Activated CD8-positive, alpha-beta memory T cell treated with anti-CD3 and anti-CD28 coated beads for 24 hours (primary cell): ENCODE measurements at places on chromosomes 12 and 14.

- DNase-seq: no peak
These were observed 7.3 kb upstream of the FAM222A start for GRCh38 chr12:109706398-109706746.

GRCh38 chr14:100777818-100778525 lies 47.9 kb upstream of the MEG3 start:
- peak; percentile 9 for DNase-seq

DNA sequence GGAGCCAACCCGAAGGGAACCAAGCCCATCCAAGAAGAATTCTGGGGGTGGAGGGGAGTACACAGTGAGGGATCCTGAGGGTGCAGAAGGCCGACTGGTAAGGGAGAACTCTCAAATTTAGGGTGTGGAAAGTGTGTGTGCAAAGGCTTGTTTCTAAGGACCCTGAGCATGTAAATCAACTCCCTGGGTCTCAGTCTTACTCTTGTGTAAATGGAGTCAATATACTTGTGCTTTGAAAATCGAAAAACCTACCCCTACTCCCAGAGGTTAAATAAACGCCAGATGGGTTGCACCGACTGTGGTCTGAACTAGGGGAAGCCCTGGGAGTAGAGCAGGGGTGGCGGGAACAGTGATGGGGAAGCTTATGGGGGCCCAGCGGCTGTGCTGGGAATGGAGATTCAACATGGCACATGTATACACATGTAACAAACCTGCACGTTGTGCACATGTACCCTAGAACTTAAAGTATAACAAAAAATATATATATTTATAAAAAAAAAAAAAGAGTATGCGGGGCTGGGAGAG lies 6.0 kb downstream of the B4GALNT1 start:
- DNase-seq: peak; percentile 42

DNA sequence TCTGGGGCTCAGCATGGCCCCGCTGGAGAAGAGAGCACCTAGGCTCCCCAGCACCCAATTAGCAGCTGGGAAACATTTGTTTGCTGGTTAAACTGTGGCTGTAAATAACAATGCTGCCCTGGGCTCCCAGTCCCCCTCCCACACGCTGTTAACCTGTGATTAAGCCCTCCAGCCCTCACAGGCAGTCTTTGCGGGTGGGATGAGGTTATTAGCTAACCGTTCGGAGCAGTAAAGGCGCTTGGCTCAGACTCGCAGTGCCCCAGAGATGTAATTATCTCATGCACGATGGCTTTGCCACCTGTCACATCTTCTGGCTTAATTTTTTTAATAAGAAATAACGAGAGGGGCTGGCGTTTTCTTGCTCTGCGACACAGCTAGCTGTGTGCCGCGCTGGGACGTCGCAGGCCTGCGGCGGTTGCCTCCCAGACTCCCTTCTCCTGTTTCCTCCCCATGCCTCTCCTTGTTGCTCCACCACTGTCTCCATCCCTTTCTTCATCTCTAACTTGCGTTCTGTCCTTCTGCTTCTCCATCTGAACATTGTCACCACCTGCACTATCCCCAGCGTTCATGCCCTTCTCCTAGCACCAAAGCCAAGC lies 239.2 kb upstream of the FKBP4 start:
- DNase-seq: no peak

DNA sequence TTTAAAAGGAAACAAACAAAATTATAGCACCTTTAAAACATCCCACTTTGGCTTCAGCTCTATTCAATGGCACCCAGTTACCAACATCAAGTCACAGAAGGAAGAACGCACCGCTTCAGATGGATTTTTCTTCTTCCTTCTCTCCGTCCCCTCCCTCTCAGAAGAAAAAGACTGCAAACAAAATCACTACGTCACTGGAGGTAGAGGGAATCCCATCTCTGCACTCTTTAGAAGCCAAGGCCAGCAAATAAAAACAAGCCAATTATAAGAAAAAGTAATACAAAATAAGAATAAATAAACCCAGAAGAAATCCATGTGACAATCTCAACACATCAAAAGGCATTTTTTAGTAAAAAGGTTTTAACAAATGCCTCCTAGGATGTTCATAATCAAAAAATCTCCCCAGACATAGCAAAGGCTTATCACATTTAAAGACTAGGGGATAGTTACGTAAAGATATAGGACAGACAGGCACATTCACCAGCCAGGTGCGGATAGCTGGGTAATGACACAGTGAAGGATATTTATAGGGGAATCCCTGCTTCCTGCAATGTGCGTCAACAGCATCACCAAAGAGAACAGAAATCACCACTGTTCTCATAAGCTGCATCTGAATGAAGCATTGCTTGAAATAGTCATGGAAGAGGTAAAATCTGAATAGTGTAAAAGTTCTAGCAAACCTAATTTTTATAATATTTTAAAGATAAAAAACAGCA lies 89.4 kb downstream of the R3HDM2 start:
- DNase-seq: no peak

DNA sequence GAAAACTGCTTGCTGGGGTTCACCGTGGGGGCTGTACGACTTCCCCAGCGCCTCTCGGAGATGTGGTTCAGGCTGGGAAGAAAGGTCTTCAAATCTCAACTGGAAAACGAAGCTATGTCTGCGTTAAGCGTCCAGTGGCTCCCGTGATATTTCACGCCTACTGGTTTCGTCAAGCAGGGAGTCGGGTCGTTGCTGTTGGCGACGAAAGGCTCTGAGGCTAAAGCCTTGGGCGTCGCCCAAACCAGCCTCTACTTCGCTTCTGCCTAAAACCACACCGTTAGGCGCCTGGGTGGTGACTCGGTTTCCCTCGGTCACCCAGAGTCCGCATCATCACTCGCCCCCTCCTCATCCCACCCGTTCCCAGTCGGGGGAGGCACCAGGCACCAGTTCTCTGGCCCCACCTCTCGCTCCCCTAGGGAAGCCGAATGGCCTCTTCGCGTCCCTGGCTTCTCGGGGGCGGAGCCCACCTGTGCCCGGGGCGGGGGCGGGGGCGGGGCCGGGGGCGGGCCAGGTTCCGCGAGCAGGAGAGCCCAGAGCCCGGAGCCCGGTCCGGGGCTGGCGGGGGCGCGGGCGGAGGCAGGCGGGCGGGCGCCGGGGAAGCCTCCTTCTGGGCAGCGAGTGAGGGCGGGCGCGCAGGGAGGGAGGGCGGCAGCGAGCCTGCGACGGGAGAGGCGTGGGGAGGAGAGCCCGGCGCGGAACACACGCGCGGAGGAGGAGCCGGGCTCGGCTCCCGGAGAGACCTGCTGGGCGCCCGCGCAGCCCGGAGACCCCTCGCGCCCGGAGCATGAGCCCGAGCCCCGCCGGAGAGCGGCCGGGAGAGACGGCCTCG lies at the start of gene B4GALNT3:
B4GALNT3 (plus strand) TSS at position 510 of the 829 bp plus-strand sequence. CDS start 438 bp downstream, outside the sequence.
- peak; percentile 75 for DNase-seq

- no peak for DNase-seq
These were observed 46.1 kb upstream of the SYT1 start for GRCh38 chr12:78818487-78818886.

DNA sequence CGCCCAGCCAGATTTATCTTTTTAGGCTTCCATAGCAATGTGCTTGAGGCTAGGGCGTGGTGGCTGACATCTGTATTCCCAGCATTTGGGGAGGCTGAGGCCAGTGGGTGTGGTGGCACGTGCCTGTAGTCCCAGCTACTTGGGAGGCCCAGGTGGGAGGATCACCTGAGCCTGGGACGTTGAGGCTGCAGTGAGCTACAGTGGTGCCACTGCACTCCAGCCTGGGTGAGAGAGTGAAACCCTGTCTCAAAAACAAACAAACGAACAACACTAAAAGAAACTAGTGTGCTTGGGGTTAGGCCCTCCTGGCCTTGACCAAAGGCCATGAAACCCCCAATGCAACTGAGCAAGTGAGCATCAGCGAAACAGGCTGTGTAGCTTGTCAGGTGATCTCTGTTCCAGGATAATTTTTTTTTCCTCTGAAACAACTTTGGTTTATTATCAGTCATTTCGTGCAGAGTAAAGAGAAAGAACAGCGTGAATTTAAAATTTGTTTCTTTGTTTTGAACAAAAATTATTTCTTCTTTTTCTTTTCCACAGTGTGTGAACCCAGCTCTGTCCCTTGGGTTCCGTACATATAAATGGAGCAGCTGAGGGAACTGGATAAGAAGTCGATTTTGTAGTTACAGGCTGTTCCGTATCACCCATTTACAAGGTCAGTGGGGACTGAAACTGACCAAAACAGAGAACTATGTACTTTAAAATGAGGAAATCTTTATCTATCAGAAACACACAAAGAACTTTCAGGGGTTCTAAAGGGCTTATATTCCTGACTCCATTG lies 8.8 kb upstream of the TUBA1C start:
- DNase-seq: no peak

GRCh38 chr12:52086944-52087835 lies 7.7 kb downstream of the SMIM41 start:
- DNase-seq: no peak

- DNase-seq: no peak
These were observed 30.4 kb downstream of the CHST11 start for GRCh38 chr12:104486943-104487819.

GRCh38 chr12:132806857-132807256 lies 21.8 kb downstream of the GOLGA3 start:
- DNase-seq: peak; percentile 71

DNA sequence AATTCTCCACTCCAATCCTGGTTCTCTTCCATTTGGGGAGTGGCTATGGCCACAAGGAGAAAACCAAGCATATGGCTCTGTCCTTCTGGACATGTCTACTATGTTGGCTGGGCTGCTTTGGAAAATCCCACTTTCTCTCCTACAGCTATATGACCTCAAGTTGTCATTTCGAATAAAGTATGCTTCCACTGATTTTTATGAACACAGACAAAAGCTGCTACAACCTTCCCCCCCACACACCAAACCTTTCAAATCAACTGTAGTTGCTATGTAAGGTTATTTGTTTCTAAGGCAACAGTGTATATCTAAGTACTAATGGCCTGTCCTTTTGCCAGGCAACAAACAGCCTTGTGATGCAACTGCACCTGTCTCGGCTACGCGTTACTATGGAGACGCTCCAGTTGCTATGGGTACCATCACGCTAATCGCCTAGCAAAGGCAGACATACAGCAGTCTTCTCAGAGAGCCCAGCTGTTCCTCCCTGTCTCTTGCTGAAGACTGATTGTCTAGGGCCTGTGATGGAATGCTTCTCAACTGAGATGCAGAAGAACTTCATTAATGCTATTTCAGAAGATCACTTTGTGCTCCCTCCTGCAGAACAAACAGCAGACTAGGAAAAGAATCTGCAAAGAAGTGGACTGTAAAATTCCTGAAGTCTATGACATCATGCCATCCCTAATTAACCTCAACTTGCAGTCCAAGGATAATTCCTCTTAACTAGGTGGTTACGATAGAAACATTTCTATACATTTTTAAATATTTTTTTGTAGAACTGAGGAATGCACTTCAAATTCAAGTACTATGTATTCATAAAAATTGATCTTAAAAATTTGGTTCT lies 67.6 kb downstream of the FOXN3 start:
- no peak for DNase-seq

GRCh38 chr14:20610002-20610765 lies 19.0 kb upstream of the RNASE12 start:
- peak; percentile 94 for DNase-seq

GRCh38 chr14:103225062-103225461 lies 101.8 kb downstream of the TNFAIP2 start:
- DNase-seq: no peak

DNA sequence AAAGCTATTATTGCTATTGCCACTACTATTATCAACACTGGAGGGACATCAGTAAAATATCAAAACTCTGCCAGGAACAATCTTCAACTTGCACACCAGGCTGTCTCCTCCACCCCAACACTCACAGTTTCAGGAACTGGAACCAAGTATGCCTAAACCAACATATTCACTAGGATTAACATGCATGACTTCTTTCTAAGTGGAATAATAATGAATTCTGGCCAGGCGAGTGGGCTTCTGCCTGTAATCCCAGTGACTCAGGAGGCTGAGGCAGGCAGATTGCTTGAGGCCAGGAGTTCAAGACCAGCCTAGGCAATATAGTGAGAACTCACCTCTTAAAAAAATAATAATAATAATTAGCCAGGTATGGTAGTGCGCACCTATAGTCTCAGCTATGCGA lies 58.1 kb downstream of the TBX5 start:
- no peak for DNase-seq

DNA sequence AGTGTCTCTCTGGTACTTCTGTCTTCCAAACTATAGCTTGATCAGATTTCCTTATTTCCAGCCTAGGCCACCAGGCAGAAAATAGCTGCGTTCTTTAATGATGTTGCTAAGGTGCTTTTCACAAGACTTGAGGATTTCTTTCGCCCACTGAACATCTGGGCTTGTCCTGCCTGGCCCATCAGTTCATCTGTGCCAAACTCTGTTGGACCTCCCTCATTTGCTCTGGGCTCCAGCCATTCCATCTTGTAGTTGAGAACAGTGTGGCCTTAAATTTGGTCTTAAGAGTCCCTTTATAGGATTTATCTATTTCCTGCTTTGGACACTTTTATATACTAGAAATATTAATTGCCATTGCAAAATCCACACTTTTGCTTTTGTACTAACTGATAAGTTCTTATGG lies 109.6 kb downstream of the TTLL5 start:
- no peak for DNase-seq

DNA sequence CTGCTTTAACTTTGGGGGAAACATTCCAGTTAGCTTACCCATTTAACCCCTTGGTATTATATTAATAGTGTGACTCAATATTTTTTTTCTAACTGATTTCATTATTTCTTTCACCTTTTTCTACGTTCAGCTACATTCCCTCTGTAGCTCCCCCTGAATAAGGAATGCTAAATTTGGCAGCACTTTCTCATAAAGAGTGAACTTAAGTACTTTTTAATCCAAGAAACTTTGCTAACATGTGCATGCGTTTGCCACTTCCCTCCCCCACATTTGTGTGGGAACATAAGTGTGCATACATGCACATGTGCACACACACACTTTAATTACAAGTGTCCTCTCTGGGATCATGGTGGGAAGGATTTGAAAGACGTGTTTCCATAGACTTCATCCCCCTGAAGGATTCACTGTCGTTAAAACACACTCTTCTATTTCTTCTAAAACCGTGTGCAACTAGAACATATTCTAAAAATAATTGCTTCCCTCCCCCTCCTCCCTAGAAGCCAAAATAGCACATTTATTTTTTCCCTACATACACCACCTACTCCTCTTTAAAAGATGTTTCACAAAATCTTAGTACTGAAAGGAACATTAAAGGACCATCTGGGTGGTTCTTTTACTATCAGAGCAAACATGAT lies 142.6 kb downstream of the PPM1H start:
- no peak for DNase-seq

- no peak for DNase-seq
These were observed 50.4 kb downstream of the DICER1 start for GRCh38 chr14:95106971-95107370.

DNA sequence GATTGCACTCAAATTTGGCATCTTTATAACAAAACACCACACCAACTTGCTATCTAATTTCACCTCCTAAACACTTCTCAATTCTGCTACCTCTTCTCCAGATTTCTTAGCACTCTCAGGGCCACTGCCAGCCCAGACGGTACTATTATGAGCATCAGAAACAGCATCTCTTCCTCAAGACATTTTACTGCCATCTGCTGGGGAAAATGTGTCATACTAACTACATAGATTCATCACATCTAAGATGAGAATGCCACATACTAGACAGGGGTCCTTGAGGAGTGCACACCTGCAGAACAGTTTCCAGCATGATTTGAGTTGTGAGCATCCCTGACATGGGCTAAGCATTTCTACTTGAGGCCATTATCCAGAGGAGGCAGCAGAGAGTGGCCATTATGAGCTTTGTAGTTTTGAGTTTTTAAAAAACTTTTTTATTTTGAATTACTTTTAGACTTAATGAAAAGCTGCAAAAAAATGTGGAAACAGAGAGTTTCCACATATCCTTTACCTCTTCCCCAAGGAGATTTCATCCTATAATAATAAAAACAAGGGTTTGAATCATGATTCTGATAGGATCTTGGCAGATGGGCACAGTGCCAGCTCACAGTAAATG lies 15.1 kb upstream of the GRIP1 start:
- DNase-seq: no peak

- no peak for DNase-seq
These were observed 476.9 kb upstream of the PRICKLE1 start for GRCh38 chr12:43066471-43066870.
